ENCODE measurements at places on chromosomes 2 and 18.

- no peak overlapping the region for H3K27ac ChIP-seq
- H3K27me3 ChIP-seq, result no peaks in the 10 kb centered on the region
- no peak overlapping the region for H3K4me3 ChIP-seq
- DNase-seq, result no peak
- H3K36me3 ChIP-seq, result no peaks in the 10 kb centered on the region
- no peaks in the 10 kb centered on the region for H3K4me1 ChIP-seq
These were observed 103.3 kb downstream of the ALK start for GRCh38 chr2:29817801-29818680.

DNA sequence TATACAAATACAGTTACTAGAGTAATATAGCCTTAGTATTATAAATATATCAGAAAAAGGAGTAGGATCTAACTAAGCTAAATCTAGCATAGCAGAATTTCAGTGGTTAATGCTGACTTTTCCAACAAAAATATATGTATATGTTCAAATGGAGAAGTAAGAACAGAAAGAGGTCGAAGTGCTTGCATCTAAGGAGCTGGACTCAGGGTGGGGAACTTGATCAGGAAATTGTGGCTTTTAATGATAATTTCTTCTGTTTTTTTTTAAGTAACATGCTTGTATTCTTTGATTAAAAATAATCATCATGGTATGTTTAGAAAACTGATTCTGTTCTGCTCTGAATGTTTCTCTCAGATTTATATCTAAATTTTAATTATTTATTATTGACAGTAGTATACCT lies 327.1 kb downstream of the GALNT13 start:
- no peak for DNase-seq
- H3K4me1 ChIP-seq, result no peaks in the 10 kb centered on the region
- no peaks in the 10 kb centered on the region for H3K36me3 ChIP-seq
- no peak overlapping the region for H3K4me3 ChIP-seq
- no peaks in the 10 kb centered on the region for H3K27me3 ChIP-seq
- H3K27ac ChIP-seq, result no peak overlapping the region

- no peaks in the 10 kb centered on the region for H3K36me3 ChIP-seq
- DNase-seq, result peak; percentile 70
These were observed 237.1 kb downstream of the TTC32 start for GRCh38 chr2:19664646-19665045.

DNA sequence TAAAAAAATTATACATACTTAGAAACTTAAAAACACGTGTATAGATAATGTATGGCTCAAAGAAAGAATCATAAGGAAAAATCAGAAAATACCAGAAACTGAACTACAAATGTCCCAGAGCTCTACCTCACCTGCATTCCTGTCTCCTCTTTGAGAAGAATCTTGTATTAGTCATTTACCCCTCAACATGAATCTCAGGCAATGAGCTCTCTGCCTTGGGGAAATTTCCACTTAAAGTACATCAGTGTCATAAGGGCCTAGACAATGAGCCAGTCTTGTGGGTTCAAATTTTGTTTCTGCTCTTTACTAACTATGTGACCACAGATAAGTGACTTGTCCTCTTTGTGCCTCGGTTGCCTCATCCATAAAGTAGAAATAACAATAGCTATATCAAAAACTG lies 40.1 kb downstream of the SCG2 start:
- no peaks in the 10 kb centered on the region for H3K4me1 ChIP-seq
- DNase-seq, result no peak
- H3K4me3 ChIP-seq, result no peak overlapping the region
- H3K27ac ChIP-seq, result no peak overlapping the region

GRCh38 chr2:65914244-65914786 lies 481.9 kb upstream of the SPRED2 start:
- H3K27me3 ChIP-seq, result no peaks in the 10 kb centered on the region
- H3K36me3 ChIP-seq, result no peaks in the 10 kb centered on the region
- no peak overlapping the region for H3K4me3 ChIP-seq
- no peaks in the 10 kb centered on the region for H3K4me1 ChIP-seq

DNA sequence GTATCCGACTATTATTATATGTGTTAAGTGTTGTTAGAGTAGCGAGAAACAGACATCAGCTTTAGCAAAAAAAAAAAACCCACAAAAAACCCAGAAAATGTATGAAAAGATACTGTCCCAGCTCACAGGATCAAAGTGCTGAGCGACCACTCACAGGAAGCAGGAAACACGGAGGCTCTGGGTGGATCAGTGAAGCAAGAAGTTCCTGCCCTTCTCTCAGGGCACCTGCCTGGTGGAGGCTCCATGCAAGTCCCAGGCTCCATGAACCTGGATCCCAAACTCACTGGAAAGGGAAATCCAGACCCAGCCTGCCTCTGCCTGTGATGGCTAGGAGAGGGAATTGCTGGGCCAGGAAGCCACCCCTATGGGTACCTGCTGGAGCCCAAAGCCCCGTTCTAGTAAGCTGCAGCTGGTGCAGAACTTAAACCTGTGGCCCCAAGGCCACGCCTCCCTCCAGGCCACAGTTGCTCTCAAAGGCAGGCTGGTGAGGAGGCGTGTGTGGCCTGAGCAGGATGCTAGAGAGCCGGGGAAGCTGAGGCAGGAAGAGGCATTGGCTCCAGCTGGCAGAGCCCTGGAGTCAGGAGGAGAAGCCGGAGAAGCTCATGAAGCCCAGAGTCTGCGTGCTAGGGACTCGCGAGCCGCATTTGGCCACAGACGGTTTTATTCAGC lies 63.5 kb upstream of the TAF1B start:
- no peak overlapping the region for H3K4me3 ChIP-seq
- no peak overlapping the region for H3K27ac ChIP-seq
- peak; percentile 50 for DNase-seq
- H3K36me3 ChIP-seq, result no peaks in the 10 kb centered on the region
- H3K27me3 ChIP-seq, result no peaks in the 10 kb centered on the region
- H3K4me1 ChIP-seq, result no peaks in the 10 kb centered on the region
